NCI-H510A (cell line): ENCODE measurements at places on chromosomes 2 and 18.

DNA sequence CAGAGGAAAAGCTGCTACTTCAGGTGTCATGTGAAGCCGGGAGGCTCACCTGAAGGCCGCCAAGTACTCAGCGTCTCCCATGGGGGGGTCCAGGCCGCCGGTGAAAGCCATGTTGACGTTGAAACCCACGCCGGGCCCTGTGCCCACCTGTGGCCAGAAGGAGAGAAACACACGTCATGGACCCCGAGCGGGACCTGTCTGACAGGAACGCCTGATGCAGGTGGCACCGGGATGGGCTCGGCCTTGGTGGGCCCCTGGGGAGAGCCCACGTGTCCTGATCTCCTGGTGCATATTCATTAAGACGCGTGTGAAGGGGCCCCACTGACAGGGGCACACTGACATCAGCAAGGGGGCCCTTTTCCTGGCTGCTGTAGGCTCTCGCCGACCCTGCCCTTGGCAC is 233.2 kb downstream of the TWIST2 start:
- no peak for DNase-seq

DNA sequence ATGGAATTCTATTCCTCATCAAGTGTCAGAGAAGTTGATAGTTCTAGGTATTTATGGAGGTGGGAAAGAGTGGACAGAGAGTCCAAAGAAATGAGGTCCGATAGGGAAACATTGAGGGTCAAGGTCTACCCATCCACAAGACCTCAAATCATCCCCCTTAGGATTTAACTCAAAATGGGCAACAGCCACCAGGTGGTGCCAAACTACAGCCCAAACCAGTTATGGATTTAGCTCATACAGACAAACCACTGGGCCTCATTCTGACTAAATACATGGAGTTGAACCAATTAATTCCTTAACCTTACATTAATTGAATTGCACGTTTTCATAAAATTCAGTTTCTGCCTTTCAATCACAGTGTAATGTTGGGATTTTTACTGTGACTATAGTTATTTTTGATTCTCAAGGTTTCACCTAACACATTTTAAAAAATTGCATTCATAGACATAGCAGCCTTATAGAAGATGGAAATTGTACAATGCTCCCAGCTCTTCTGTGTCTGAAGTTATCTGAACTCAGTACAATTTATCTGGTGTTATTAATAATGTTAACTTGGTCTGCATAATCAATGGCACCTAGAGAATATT is 98.2 kb upstream of the HNMT start:
- no peak for DNase-seq

- no peak for DNase-seq
These were observed 54.9 kb upstream of the OTOS start for GRCh38 chr2:240195316-240195861.

DNA sequence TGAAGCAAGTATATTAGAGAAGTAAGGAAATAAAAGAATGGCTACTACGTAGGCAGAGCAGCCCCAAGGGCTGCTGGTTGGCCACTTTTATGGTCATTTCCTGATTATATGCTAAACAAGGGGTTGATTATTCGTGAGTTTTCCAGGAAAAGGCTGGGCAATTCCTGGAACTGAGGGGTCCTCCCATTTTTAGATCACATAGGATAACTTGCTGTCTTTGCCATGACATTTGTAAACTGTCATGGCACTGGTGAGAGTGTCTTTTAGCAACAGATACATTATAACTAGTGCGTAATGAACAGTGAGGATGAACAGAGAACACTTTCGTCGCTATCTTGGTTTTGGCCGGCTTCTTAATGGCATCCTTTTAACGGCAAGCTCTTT is 2.6 kb upstream of the UBE2F start:
- DNase-seq: no peak

- DNase-seq: no peak
These were observed 16.2 kb downstream of the EPB41L3 start for GRCh38 chr18:5527603-5528002.

DNA sequence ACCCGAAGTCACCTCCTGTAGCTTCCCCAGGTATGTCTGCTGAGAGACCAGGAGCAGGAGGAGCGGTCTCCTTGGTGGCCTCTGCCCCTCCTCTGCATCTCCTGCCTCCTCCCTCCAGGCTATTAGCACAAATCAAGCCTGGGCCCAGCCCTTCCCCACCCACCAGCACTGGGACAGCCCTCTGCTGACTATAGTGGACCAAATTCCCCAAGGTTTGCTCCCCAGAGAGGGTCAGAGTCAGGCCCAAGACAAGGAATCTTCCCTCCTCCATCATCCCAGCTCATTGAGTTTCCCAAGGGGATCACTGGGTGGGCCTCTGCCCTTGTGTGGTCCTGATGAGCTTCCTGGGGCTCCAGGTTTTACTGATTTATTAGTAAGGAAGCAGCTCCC is 62.1 kb downstream of the EMILIN2 start:
- no peak for DNase-seq

- peak; percentile 60 for DNase-seq
These were observed 241.4 kb downstream of the NCKAP5 start for GRCh38 chr2:133326652-133327397.

GRCh38 chr18:51120809-51121596 is 76.5 kb downstream of the MEX3C start:
- no peak for DNase-seq

DNA sequence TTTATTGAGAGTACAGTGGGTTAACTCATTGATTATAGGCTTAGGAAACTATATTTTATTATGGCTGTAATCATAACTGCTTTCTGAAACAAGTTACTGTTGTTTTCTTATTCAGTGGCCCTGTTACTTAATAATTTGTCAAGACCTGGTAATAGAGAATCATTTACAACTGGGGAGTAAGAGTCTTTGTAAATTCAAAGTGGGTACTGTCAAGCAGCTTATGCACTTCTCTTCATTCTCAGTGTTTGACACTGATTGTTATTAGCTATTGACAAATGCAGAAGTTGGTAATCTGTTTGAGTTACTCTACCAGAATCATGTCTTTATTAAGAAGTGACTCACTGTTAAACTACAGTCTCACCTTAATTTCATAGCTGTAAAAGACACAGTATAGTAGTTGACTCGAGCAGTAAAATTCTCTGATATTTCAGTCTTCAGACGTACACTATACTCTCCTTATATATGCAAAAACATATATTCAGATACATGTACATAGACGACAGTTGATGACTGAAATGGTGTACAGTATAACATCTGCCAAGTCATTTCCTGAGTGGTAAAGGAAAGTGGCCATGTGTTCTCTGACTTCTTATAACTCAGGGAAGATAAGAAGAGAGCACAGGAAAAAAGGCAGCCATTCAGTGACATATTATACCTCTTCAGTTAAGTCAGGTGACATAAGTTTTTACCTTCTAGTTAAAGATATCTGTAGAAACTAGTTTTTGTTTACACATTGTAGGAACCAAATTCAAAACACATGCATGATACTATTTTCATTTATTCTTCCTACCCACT is 36.0 kb upstream of the TTC27 start:
- DNase-seq: no peak

DNA sequence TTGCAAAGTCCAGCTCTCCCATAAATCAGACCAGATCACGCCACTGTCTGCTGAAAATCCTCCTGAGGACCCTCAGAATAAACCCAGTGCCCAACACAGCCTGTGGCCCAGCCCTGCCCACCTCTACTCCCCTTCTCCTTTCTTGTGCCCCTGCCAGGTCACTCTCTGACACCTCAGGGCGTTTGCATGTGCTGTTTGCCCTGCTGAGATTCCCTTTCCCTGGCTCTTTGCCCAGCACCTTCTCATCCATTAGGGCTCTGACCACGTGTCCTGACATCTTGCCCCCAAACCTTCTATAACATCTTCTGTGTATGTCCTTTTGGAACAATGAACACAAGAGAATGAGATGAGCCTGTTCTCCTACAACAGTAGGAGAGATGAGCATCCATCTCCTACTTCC is 18.5 kb upstream of the NMUR1 start:
- no peak for DNase-seq

GRCh38 chr2:112254466-112255240 is at the start of gene ZC3H8:
TSS of gene ZC3H8 (minus strand) at chr2:112255042. CDS start at chr2:112254981, 61 bp downstream.
- DNase-seq: peak; percentile 77

GRCh38 chr18:31630549-31630948 is 38.9 kb downstream of the TTR start:
- no peak for DNase-seq

DNA sequence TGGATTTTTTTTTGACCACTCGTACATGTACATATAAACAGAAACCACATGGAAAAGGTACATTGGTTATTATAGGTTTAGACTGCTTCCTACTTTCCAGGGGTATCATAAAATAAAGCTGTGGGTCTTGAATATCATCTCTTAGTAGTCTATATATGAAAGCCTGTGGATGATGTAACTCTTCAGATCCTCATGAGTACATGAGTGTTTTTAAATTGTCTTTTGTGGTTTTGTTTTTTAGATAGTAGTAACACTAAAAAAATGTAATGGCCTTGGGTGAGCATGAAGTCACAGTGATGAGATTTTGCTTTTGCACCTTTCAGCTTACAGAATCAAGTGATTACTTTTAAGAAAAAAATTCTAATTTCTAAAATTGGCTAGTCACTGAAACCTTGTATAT is 80.2 kb downstream of the RAB3GAP1 start:
- DNase-seq: no peak

- DNase-seq: peak; percentile 51
These were observed 326.1 kb upstream of the HS6ST1 start for GRCh38 chr2:128644718-128645256.

DNA sequence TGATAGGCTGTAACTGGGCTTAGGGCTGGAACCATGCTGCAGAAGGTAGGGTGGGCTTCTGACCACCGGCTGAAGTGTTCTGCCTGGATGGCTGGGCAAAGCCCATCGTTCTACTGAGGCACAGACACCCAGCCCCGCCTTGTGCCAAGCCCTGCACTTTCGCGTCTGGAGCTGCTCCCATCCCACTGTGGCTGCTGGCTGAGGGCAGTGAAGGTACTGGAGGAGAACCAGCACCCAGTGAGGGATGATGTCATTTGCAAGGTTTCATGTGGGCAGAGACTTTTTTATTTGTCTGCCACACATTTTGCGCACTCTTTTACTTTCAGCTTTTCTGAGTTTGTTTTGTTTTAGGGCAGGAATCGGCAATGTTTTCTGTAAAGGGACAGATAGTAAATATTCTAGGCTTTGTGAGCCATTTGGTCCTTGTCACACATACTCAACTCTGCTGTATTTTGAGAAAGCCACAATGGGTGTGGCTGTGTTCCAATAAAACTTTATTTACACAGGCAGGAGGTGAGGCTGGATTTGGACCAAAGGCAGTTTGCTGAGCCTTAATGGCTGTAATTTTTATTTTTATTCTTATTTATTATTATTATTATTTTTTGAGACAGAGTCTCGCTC is 85.6 kb downstream of the ASB1 start:
- DNase-seq: no peak

GRCh38 chr2:156615836-156616322 is 179.7 kb downstream of the GPD2 start:
- DNase-seq: no peak

DNA sequence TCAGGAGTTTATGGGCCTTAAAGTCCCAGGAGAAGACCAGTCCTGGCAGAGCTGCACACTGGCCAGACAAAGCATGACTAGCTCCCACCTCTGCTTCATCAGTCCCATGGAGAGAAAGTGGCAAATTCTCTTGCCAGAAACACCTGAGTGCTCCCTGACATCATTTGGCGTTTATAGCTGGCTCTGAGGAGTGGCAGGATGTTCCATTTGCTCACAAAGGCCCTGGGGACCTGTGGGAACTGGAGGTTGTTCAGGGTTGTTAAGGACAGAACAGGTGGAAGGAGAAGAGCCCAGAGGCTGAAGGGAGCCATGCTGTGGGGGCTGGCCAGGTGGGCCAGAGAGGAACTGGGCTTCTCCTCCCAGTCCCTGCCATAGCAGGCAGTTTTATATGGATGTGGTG is 56.1 kb downstream of the RPL37A start:
- DNase-seq: no peak

- no peak for DNase-seq
These were observed 819.1 kb upstream of the FSHR start for GRCh38 chr2:49973436-49973835.

DNA sequence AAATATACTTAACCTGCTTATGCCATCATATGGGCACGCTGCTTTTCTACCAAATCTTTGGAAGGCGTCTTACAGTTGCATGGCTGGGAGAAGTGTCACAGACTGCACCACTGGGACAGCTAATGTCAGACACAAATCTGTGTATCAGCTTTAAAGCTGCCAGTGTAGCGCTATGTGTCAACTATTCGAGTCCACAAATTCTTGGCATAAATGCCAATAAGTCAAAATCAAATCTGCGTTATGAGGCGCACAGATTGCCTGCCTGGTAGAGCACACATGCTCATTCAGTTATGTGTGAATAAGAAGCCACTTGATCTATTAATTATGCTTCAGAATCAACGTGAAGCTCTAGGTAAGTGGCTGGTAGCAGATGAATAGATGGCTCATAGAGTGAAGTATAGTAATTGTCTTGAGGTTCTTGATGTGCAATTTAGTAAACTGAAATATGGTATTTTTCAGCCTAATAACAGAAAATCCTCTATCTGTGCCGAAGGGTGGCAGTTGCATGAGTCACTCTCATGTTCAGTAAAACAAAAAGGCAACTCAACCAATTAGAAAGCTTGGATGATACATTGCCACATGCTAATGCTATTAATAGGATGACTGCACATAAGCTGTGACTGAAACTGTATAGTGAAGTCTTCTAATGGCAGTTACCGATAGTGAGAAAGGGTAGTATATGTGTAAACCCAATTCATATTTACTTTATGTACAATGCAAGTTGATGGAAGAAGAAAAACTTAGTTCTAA is 52.0 kb downstream of the DCC start:
- no peak for DNase-seq

DNA sequence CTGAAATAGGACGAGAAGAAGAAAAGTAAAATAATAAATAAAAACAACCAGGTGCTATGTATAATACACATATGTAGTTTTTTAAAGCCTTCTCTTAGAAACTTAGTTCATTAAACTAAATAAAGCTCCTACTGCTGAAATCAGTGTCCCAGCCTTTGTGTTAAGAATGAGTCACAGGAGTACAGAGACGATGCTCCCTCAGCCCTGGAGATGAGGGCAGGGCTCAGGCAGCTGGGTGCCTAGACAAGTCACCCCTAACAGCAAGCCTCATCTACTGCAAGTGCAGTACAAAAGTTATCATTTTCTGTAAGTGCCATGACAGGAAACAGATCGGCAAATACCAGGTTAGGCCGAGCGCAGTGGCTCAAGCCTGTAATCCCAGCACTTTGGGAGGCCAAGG is 18.2 kb downstream of the KIDINS220 start:
- no peak for DNase-seq

DNA sequence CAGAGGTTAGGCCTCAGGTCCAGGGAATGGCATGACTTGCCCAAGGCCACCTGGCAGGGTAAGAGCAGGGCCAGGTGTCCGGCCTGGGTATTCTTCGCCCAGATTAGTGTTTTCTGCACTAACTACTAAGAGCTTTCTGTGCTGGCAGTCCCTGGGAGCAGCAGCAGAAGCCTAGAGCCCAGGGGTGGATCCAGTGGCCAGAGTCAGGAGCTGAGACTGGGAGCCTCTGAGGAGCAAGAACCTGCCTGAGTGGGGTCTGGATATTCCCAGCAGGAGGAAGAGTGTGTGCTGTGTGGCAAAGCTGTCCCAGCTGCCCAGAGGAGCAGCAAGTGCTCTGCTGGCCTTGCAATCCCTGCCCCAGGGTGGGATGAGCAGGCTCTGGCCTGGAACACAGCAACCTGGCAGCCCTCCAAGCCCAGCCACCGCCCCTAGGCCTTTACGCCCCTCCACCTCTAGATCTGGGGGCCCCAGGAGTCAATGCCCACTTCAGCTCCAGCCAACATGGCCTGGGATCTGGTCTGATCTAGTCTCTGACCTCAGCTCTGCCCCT is 30.7 kb upstream of the GPAT2 start:
- DNase-seq: no peak

GRCh38 chr2:107072150-107072940 is 186.4 kb upstream of the ST6GAL2 start:
- DNase-seq: no peak
